ENCODE measurements at places on chromosomes 5 and 9.

GRCh38 chr5:154612666-154613065 lies 134.6 kb upstream of the HAND1 start:
- no peak for DNase-seq

GRCh38 chr9:83981126-83981871 lies 694 bp downstream of the RMI1 start:
- peak; percentile 63 for DNase-seq

- no peak for DNase-seq
Observed at GRCh38 chr5:108303611-108304010, 78.3 kb downstream of the FBXL17 start.

- no peak for DNase-seq
Observed at GRCh38 chr5:199197-199949, 8.1 kb downstream of the LRRC14B start.

- no peak for DNase-seq
Observed at GRCh38 chr9:16337322-16338029, 533.0 kb downstream of the BNC2 start.

- no peak for DNase-seq
Observed at GRCh38 chr9:86324901-86325300, 29.3 kb downstream of the TUT7 start.

- DNase-seq = no peak
Observed at GRCh38 chr9:130289711-130290241, 24.2 kb downstream of the HMCN2 start.

DNA sequence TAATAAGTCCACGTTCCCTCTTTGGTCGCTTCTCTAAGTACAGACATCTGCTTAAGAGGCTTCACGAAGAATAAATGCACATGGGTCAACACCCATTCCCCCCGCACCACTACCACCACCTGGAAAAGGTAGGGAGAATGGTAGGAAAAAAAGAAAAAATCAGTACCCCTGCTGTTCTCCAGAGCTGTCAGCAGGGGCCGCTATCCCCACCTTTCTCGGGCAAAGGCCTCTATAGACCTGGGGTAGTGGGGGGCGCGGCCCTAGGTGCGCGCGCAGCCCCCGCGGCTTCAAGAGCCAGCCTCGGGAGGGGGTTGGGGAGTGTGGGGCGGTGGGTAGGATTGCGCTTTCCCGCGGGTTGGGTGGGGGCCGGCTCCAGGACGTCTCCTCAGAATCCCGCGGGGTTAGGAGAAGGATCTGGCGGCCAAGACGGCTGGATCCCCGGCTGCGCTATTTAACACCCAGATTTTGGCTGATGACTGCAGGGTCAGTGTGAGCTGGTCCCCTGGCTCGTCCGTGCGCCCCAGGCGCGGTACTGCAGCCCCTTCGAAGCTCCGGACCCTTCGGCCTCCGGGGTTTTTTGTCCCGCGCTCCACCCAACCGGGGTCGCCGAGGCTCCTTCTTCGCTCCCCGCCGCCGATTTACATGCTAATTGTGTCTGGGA lies 1.6 kb upstream of the SEMA6A start:
- DNase-seq = no peak

GRCh38 chr5:50975840-50976239 lies 309.4 kb downstream of the PARP8 start:
- DNase-seq = no peak

DNA sequence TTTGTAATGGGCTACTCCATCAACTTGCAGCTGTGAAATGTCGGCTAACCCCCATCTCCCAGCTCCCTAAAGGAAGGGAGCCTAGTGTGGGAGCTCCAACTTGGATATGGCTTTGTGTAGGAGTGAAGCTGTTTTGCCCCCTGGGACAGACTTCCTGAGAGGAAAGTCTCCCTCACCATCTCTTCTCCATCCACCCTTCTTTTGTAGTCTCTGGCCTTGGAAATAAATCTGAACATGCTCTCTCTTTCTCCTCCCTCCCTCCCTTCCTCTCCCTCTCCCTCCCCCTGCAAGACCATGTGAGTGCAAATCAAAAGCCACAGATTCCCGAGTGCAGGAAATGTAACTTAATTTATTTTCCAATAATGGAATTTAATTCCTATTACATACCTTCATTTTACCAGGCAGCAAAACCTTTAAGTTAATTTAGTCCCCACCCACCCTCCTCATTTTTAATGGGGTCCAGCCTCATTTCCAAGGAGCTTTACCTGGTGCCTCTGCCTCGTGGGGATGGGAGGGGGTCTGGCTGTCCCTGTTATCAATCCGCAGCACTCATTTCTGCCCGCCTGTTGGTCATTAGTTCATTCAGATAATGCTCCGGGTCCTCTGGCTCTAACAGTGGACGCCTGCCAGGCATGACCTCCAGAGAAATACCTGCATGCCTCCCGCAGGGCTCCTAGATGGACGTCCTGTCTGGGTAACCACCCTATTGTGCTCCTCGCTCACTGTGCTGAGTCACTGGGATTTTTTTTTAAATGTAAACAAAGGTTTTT lies 122.9 kb upstream of the TAF11L2 start:
- DNase-seq = no peak

DNA sequence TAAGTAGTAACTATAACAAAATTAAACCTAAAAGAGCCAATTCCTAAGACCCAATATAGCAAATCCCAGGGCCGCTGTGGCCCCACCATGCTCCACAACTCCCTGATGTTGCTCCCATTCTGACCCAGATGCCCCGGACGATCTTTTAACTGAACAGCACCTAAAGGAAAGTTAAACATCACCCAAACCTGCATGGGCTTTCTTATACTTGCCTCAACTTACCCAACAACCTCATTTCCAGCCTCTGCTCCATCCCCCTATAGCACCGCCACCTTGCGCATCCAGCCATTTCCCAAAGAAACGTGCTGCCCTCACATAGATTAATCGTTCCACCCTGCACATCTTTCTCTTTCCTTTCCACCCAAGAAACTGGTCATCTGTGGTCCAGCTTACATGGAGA lies 54.6 kb downstream of the ZNF354C start:
- no peak for DNase-seq

DNA sequence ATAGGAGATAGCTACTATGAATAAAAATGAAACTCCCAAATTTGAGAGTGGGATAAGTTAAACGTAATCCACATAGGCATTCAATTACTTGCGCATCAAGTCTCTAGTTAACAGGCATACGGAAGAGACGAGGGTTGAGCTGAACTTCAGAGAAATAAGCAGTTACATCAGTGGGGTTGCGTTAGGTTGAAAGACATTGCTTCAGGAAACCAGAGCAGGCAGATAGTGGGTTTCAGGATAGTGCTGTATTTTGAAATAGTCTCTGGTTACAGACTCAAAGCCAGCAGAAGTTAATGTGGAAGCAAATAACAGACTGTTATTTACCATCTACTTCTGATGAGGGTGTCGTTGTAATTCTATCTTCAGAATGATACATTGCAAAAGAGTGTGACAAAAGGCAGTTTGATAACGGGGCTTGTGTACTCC lies 533.4 kb downstream of the PDE4D start:
- no peak for DNase-seq

DNA sequence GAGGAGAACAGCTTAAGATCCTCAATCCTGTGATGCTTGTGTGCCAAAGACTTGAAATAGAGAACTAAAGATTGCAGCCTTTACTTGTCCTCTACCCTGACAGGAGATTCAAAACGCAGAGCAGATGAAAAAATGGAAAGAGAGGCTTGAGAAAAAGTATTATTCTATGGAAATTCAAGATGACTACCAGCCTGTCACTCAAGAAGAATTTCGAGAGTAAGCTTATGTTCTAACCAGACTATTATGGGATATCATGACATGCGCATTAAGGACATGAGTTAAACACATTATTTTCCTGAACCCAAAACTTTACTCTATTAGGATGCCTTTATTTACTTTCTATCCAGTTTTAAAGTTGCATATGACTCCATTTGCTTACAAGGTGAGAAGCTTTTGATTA lies 46.4 kb downstream of the PKD2L2 start:
- no peak for DNase-seq

DNA sequence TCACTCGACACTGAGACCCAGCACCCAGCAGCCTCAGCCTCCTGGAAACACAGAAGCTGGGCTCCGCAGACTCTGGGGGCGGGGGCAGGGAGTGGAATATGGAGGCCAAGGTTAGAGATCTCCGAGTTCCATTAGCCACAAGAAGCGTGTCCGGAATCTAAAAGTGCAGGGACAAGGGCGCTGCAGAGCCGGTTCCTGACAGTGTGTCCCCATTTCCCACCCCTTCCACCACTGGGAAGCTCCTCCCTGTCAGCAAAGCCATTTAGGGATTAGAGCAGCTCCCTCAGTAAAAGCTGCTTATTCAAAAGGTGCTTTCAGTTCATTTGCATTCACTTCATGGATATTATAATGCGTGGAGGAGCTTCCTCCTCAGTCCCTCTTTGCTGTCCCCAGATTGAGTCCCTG lies 74.1 kb upstream of the HSPA9 start:
- DNase-seq = no peak

GRCh38 chr5:125595845-125596244 lies 827.4 kb upstream of the GRAMD2B start:
- DNase-seq = no peak

- DNase-seq = no peak
Observed at GRCh38 chr5:2381070-2381469, 370.4 kb downstream of the IRX2 start.

GRCh38 chr5:173328844-173329490 lies 753 bp upstream of the STC2 start:
- no peak for DNase-seq

DNA sequence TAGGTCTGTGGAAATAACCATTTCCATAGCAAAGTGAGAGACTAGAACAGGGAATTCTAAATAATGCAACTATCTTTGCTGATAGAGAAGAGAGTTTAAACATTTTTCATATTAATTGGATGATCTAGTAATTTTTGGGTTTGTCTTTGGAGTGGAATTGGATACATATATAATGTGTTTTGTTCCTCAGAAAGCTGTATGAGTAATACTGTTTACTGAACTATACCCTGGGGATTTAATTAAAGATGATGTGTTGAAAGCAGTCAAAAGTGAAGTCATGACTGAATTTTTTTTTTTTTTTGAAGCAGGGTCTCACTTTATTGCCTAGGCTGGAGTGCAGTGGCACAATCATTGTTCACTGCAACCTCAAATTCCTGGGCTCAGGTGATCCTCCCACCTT lies 17.9 kb downstream of the FER start:
- DNase-seq = peak; percentile 22

GRCh38 chr9:73125651-73126050 lies 26.0 kb upstream of the ANXA1 start:
- DNase-seq = no peak

- no peak for DNase-seq
Observed at GRCh38 chr5:60668686-60669304, 31.2 kb downstream of the DEPDC1B start.

DNA sequence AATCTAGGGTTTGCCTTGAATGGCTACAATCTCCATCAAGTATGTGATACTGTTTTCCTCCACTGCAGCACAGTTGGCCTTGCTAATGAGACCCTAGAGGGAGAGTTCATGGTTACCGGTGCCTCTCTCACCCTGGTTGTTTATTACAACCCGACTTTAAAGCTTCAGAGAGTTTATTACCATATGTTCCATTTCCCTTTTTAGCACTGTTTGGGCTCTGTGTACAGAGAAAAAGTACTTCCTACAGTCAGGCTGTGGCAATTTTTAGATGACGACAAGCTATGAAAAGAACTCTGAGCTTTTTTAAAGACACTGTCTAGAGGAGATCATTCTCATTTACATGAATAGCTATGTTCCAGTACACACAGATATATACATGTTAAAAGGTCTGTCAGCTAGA lies 48.8 kb upstream of the PLCXD3 start:
- DNase-seq = no peak

DNA sequence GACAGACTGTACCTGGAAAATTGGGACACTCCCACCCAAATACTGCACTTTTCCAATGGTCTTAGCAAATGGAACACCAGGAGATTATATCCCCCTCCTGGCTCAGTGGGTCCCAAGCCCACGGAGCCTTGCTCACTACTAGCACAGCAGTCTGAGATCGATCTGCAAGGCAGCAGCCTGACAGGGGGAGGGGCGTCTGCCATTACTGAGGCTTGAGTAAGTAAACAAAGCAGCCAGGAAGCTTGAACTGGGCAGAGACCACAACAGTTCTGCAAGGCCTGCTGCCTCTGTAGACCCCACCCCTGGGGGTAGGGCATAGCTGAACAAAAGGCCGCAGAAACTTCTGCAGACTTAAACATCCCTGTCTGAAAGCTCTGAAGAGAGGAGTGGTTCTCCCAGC lies 260.0 kb upstream of the ST8SIA4 start:
- DNase-seq = no peak

- no peak for DNase-seq
Observed at GRCh38 chr5:89072842-89073672, 190.1 kb upstream of the MEF2C start.

DNA sequence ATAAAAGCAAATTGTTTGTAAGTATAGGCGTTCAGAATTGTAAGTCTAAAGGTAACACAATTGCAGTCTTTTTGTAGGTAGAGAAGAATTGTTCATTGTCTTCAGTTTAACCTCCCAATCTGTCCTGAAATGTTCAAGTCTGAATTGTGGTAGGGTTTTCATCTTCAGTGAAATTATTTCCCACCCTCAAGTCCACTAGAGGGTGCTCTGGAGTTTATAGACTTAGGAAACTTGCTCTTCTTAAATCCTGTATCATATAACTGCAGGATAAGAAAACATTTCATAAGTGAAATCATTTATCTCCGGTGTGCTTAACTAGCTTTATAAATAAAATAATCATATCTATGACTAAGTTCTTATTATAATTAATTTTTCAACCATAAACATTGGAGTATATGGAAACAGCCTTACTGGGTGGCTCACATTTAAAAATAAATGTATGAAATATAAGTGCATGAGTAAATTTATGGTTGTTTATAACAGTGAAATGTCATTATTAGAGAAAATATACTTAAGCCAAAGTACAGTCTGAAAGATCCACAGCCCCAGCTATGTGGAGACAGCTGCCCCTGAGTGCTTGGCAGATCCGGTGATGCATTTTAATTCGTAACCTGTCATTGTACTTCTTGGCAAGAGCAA lies 182.4 kb upstream of the OTULINL start:
- DNase-seq = no peak

DNA sequence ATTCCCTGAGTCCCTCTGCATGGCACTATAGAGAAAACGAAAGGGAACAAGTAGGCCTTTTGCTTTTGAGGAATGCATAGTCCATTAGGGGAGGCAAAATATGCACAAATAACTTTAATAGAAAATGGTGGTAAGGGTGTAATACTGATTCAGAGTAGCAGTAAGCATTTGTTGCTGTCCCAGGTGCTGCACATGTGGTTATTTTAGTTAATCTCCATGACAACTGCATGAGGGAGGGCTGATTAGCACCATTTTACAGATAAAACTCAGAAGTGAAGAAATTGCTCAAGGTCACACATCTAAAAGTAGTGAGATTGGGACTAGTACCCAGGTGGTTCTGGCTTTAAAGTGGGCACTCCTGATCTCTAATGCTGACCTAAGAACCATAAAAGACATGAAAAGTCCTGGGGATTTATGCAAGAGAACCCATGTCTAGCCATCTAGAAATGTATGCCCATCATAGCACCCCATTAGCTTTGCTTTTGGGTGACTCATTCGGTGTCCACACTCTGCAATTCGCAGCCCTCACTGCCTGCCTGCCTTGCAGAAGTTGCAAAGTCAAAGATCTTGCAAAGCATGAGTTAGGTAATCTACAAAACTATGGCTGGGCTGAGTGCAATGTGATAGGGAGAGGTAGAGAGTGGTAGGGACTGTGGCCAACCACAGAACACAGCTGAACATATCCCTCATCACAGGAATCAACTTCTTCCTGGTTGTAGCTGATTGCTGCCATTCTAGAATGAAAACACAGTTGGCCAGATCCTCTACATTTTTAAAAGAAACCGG lies 195.2 kb downstream of the PTTG1 start:
- no peak for DNase-seq

- DNase-seq = no peak
Observed at GRCh38 chr5:42715785-42716184, 40.8 kb upstream of the CCDC152 start.
